Mesothelial cell of epicardium (in vitro differentiated cells): ENCODE measurements at places on chromosomes 16 and 17. TPM values are rescaled to one million over a fixed set of nuclear protein-coding genes. Genes with fewer than 3 reads are reported as not detected.
A peak's percentile ranks its signal among the peaks of the same experiment; 100 is the strongest.

DNA sequence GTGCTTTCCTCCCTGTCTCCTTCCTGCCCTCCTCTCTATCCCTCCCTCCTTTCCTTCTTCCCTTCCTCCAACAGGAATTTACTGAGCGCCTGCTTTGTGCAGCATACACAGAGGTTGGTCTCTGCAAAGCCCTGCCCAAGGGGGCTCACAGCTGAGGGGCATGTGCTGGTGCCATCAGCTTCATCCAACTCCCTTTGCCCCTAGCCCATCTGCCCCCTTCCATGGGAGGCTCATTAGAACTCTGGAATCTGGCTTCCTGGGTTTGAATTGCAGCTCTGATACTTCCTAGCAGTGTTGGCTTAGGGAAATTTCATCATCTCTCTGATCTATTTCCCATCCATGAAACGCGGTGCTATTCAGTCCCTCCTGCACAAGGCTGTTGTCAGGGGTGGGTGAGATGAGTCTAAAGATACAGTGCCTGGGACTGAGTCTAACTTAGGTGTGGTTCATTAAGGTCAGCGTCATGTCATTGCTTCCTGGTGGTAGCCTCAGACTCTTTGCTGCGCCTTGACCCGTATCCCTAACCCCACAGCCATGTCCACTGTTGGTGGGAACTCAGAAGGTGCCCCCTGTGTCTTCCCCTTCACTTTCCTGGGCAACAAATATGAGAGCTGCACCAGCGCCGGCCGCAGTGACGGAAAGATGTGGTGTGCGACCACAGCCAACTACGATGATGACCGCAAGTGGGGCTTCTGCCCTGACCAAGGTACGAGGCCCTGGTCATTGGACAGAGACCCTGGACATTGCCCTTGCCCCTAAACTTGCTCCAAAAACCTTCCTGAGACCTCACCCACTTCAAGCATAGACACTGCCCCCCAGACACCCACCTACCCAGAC is 10.3 kb downstream of the MMP2 start:
- peaks cover 45% of the 10 kb centered on the region for H3K36me3 ChIP-seq
- H3K4me3 ChIP-seq: no peak overlapping the region
- H3K27ac ChIP-seq: no peak overlapping the region
- peaks cover 7% of the 10 kb centered on the region for H3K4me1 ChIP-seq

- no peak for DNase-seq
- no peak overlapping the region for H3K27ac ChIP-seq
- H3K4me1 ChIP-seq: peaks cover 5% of the 10 kb centered on the region
- H3K36me3 ChIP-seq: no peaks in the 10 kb centered on the region
These were observed 12.5 kb downstream of the PLLP start for GRCh38 chr16:57271867-57272495.

- peaks cover 6% of the 10 kb centered on the region for H3K36me3 ChIP-seq
- H3K27ac ChIP-seq: no peak overlapping the region
- H3K27me3 ChIP-seq: peaks cover 52% of the 10 kb centered on the region
- peaks cover 3% of the 10 kb centered on the region for H3K4me1 ChIP-seq
These were observed 5.1 kb downstream of the MMP25 start for GRCh38 chr16:3051494-3051893.

GRCh38 chr17:15744074-15744676 is 12.1 kb downstream of the TBC1D26 start:
- H3K4me3 ChIP-seq: no peak overlapping the region
- peaks cover 8% of the 10 kb centered on the region for H3K4me1 ChIP-seq
- H3K27me3 ChIP-seq: peaks cover 2% of the 10 kb centered on the region
- H3K27ac ChIP-seq: no peak overlapping the region
- DNase-seq: no peak
- H3K36me3 ChIP-seq: no peaks in the 10 kb centered on the region

DNA sequence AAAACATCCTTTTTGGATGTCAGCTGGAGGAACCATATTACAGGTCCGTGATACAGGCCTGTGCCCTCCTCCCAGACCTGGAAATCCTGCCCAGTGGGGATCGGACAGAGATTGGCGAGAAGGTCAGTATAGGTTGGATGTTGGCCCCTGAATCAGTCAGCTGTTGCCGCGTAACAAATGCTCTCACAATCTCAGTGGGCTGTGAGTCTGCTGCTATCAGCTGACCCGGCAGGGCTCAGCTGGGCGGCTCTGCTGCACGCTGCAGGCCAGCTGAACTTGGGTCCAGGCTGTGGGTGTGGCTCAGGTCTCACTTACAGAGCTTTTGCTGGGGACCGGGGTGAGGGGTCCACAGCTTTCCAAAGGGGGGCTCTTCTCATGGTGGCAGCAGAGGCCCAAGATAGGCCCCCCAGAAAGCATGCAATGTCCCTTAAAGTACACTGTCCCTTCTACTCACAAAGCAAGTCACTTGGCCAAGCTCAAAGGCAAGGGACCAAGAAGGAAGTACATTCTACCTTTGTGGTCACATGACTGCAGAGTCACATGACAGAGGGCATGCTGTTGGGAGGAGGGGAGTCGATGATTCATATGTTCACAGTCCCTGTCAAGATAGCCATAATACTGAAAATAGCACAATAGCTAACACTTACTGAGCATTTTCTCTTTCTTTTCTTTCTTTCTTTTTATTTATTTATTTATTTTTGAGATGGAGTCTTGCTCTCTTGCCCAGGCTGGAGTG is 134.2 kb downstream of the ABCC1 start:
- no peaks in the 10 kb centered on the region for H3K4me1 ChIP-seq
- no peaks in the 10 kb centered on the region for H3K27me3 ChIP-seq
- H3K27ac ChIP-seq: no peak overlapping the region
- no peak overlapping the region for H3K4me3 ChIP-seq
- peaks cover 54% of the 10 kb centered on the region for H3K36me3 ChIP-seq

GRCh38 chr16:61544165-61544564 is 492.1 kb downstream of the CDH8 start:
- no peaks in the 10 kb centered on the region for H3K4me1 ChIP-seq
- DNase-seq: no peak
- H3K27ac ChIP-seq: no peak overlapping the region
- no peaks in the 10 kb centered on the region for H3K36me3 ChIP-seq

GRCh38 chr16:23905027-23905426 is 69.2 kb downstream of the PRKCB start:
- no peaks in the 10 kb centered on the region for H3K27me3 ChIP-seq
- no peak overlapping the region for H3K4me3 ChIP-seq
- DNase-seq: peak; percentile 34

GRCh38 chr16:53832896-53833544 is 129.1 kb downstream of the FTO start:
- peaks cover 19% of the 10 kb centered on the region for H3K4me1 ChIP-seq
- no peak overlapping the region for H3K4me3 ChIP-seq
- no peak for DNase-seq
- H3K27me3 ChIP-seq: no peaks in the 10 kb centered on the region
- H3K27ac ChIP-seq: no peak overlapping the region

GRCh38 chr17:79089720-79090442 is 15.3 kb downstream of the ENGASE start:
- no peak for DNase-seq
- peaks cover 8% of the 10 kb centered on the region for H3K27me3 ChIP-seq
- H3K4me3 ChIP-seq: no peak overlapping the region
- H3K27ac ChIP-seq: no peak overlapping the region
- H3K36me3 ChIP-seq: no peaks in the 10 kb centered on the region
- peaks cover 7% of the 10 kb centered on the region for H3K4me1 ChIP-seq

ATP2C2 gene
- 43.5 to 52.5 TPM (median 47.7 TPM) in 3 replicates for total RNA-seq

DNA sequence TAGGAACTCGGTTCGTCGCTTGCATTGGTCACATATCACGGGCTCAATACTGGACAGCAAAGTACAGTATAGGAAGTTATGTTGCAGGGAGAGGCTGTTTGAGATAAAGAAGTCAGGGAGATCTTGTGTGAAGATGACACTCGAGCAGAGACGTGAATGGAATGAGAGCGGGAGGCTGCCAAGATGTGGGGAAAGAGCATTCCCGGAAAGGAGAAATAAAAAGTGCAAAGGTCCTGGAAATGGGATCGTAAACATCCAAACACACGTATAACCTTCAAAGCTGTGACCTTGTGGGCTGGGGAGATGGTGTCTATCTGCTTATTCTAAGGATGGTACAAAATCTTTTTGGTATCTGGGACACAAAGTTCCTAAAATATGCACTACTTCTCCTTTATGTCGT is 43.0 kb upstream of the MYOCD start:
- H3K36me3 ChIP-seq: no peaks in the 10 kb centered on the region
- no peak overlapping the region for H3K27ac ChIP-seq
- H3K4me3 ChIP-seq: no peak overlapping the region
- H3K4me1 ChIP-seq: peaks cover 19% of the 10 kb centered on the region
- no peaks in the 10 kb centered on the region for H3K27me3 ChIP-seq

DNA sequence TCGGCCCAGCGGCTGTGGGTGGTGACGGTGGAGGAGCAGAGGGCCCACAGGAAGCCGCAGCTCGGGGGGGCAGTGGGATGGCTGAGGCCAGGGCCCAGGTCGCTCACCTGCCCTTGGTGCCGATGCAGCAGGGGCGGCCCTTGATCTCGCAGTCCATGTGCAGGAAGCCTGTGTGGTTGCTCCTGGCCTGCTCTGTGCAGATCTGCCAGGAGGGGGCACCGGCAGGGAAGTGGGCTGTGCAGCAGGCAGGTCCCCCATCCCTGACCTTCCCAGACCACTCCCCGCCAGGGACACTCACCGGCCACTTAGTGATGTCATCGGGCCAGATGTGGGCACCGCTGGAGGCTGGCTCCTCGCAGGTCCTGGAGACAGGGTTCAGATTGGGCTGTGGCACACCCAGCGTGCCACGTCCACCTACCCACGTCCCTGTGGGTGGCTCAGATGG is 6.2 kb downstream of the AANAT start:
- no peaks in the 10 kb centered on the region for H3K27me3 ChIP-seq
- H3K4me3 ChIP-seq: no peak overlapping the region
- no peak for DNase-seq

ANKS3 gene
- total RNA-seq: 42.5 to 46.6 TPM (median 45.8 TPM) in 3 replicates

GRCh38 chr17:2282297-2282873 is 21.2 kb downstream of the SMG6 start:
- H3K4me3 ChIP-seq: no peak overlapping the region
- no peaks in the 10 kb centered on the region for H3K4me1 ChIP-seq
- no peaks in the 10 kb centered on the region for H3K27me3 ChIP-seq

DNA sequence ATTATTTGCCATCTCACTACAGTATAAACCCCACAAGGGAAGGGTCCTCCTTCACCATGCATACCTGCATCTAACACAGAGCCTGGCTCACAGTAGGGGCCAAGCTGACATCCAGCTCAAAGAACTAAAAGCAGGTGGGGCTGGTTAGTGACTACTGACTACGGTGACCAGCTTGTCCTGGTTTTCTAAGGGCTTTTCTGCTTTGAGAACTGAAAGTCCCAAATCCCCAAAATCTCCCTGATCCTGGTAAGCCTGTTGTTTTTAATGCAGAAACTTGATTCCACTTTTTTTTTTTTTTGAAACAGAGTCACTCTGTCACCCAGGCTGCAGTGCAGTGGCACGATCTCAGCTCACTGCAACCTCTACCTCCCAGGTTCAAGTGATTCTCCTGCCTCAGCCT is 89.4 kb downstream of the NDE1 start:
- H3K27me3 ChIP-seq: peaks cover 10% of the 10 kb centered on the region
- H3K4me1 ChIP-seq: no peaks in the 10 kb centered on the region
- no peak for DNase-seq
- H3K27ac ChIP-seq: no peak overlapping the region

C17orf78 gene
- total RNA-seq: not detected in 3 replicates

DNA sequence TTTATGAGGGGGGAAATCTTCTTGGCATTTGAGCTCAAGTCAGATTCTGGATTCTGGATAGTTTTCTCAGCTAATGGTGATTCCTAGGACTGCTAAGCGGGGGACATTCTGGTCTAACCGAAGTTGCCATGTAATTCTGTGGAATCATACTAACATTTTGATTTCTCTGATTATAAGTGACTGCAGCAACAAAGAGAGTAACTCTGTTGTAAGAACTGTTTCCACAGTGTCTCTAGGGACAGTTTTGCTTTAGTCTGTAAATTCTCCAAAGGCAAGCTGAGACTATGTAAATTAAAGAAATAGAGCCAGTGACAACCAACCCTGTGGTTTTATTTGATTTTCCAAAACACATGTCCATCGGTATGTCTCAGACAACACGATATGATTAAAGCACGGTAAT is 286.2 kb downstream of the IRX3 start:
- H3K36me3 ChIP-seq: peaks cover 3% of the 10 kb centered on the region
- H3K27me3 ChIP-seq: no peaks in the 10 kb centered on the region
- no peak overlapping the region for H3K4me3 ChIP-seq
- DNase-seq: no peak
- no peak overlapping the region for H3K27ac ChIP-seq

- no peak for DNase-seq
- H3K4me3 ChIP-seq: no peak overlapping the region
- peaks cover 17% of the 10 kb centered on the region for H3K4me1 ChIP-seq
- no peaks in the 10 kb centered on the region for H3K27me3 ChIP-seq
- no peaks in the 10 kb centered on the region for H3K36me3 ChIP-seq
These were observed 66.7 kb downstream of the SOX9 start for GRCh38 chr17:72187556-72187955.

NMRAL1 gene
- total RNA-seq: 55.3 to 59.1 TPM (median 56.0 TPM) in 3 replicates

DNA sequence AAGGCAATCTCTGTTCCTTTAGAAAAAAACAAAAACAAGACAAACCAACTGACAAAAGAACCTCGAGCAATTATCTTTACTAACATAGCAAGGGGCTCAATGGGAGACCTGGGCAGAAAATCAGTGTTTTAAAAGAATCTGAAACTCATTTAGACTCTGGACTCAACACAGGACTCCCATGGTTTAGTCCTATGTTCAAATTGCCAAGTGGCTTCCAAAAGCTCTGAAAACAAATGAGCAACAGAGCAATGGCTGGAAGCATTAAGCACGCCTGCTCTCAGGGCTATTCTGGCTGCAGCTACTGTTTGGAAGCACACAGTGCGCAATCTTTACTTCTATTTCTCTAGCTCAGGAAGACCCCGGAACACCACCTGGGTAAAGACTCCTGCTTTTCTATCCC is 162.0 kb downstream of the AATF start:
- no peak overlapping the region for H3K27ac ChIP-seq
- H3K4me3 ChIP-seq: no peak overlapping the region
- H3K27me3 ChIP-seq: no peaks in the 10 kb centered on the region
- peaks cover 24% of the 10 kb centered on the region for H3K36me3 ChIP-seq
- H3K4me1 ChIP-seq: peaks cover 13% of the 10 kb centered on the region

DNA sequence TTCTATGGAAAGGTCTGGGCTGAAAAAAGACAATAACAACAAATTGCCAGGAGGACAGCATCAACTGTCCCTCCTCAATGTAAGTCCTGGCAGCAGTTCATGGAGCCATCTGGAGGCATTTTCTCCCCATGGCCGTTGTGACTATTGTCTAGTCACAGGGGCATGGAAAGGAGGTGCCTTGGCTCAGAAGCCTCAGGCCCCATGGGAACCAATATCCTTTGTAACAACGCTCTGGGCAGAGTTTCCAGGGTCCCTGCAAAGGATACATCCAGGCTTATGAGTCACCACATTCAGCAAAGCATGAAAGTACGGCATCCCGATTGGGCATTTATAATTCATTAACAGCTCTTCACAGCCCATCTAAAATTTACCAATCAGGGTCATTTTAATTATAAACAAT is 85.2 kb downstream of the GLG1 start:
- H3K4me3 ChIP-seq: no peak overlapping the region
- H3K4me1 ChIP-seq: no peaks in the 10 kb centered on the region
- H3K27me3 ChIP-seq: no peaks in the 10 kb centered on the region
- no peak overlapping the region for H3K27ac ChIP-seq
- DNase-seq: no peak

GRCh38 chr16:76656994-76657393 is 379.8 kb downstream of the CNTNAP4 start:
- H3K36me3 ChIP-seq: no peaks in the 10 kb centered on the region
- no peak overlapping the region for H3K27ac ChIP-seq
- no peaks in the 10 kb centered on the region for H3K4me1 ChIP-seq
- no peak overlapping the region for H3K4me3 ChIP-seq
- DNase-seq: no peak
- H3K27me3 ChIP-seq: peaks cover 16% of the 10 kb centered on the region

- peaks cover 4% of the 10 kb centered on the region for H3K36me3 ChIP-seq
- no peak overlapping the region for H3K27ac ChIP-seq
- no peak for DNase-seq
- H3K4me1 ChIP-seq: peaks cover 7% of the 10 kb centered on the region
- peaks cover 43% of the 10 kb centered on the region for H3K27me3 ChIP-seq
These were observed 55.4 kb upstream of the ENPP7 start for GRCh38 chr17:79675413-79675725.

TP53TG3F gene
- not detected in 3 replicates for total RNA-seq
